Activated CD4-positive, alpha-beta T cell treated with anti-CD3 and anti-CD28 coated beads, Interleukin-2, amount 50 U/mL, for 4 hours (primary cell): ENCODE measurements at places on chromosomes 12 and 14.
A peak's percentile ranks its signal among the peaks of the same experiment; 100 is the strongest.

GRCh38 chr14:63564318-63564717 lies 21.1 kb upstream of the PPP2R5E start:
- no peak for DNase-seq

GRCh38 chr14:99946652-99947489 lies 118.4 kb upstream of the EVL start:
- peak; percentile 46 for DNase-seq

- DNase-seq = no peak
Observed at GRCh38 chr12:110344657-110345056, 58.9 kb downstream of the ANAPC7 start.

DNA sequence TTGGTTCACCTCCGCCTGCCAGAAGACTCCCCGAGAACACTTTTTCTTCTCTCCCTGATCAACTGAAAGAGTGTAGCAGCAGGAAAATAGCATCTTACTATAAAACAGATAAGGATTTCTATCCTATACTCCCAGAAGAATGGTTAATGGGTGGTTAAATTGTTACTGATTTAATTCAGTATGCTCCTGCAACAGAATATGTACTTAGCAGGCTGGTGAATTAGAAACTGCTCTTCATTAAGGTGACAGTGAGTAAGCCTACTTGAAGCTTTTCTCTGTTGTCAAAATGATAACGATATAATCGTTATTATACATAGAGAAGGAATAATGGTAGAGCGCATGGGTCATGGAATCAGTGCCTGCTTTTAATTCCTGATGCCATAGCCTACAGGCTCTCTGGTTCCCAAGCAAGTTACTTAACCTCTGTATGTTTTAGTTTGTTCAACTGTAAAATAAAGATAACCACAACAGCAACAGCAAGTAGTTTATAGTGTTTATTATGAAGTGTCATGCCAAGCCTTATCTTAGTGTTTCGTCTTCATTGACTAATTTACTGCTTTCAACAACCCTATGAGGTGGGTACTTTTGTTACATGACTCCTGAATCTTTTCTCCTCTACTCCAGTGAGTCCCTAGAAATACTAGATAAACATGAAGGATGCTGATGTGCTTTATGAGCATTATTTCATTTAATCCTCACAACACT lies 392.6 kb downstream of the CCDC91 start:
- DNase-seq = no peak

DNA sequence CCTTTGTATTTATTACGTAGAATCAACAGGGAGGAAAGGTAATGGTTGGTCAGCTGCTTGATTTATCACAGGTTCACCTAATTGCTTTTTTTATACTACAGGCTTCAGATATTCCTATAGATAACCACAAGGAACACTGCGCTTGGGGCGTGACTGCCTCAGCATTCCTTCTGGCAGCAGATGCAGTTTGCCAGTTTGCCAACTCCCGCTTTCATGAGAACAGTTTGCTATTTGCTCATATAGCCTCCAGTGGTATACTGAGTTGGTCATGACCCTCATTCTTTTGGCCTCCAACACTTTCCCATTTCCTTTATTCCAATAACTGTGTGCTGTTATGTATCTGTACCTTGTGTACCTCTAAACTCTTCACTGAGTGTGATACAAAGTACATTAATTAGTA lies 38.6 kb upstream of the ACSM4 start:
- DNase-seq = no peak

DNA sequence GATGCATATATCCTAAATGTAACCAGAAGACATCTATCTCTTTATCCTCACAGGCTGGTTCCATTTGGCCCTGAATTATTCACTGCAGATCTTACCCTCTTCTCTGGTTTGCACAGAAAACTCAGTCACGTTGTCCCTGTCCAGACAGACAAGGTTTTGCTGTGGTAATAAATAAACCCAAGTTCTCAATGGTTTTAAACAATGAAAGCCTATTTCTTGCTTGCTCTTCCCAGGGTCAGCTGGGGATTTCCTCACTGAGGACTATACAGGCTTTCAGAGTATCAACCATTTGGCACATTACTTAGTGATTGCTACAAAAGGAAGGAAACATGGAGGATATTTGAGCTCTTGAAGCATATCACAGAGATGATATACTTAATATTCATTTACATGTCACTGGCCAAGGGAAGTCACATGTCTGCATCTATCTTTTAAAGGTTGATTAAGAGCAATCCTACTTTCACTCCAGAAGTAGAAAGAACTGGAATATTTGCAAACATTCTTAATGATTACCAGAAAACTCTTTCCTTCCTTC lies 24.4 kb upstream of the E2F7 start:
- no peak for DNase-seq

DNA sequence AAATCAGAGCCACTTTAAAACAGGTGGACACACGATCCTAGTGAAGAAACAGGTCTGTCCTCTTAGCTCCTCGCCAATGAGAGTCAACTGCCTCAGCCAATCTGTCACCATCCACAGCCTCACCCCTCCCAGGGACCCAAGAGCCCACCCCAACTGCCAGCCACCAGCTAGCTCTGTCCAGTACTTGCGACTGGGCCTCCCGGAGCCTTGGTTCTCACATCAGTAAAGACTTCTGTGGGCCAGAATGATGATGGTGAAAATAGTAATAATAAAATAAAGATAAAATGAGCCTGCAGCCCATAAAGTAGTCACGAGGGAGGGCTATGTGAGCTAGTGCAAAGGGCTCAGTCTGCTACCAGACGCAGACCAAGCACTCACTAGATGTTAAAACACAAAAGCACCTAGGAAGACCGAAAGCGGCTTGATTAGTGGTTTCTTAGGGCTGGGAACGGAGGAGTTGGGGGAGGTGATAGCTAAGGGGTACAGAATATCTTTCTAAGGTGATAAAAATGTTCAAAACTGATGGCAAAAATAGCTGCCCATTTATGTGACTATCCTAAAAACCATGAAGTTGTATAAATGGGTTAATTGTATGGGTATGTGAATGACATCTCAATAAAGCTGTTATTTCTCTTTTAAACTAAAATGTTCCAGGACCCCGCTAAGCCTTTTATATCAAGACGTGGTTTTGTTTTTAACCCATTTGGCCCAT lies 39.8 kb downstream of the ACTN1 start:
- DNase-seq = no peak

DNA sequence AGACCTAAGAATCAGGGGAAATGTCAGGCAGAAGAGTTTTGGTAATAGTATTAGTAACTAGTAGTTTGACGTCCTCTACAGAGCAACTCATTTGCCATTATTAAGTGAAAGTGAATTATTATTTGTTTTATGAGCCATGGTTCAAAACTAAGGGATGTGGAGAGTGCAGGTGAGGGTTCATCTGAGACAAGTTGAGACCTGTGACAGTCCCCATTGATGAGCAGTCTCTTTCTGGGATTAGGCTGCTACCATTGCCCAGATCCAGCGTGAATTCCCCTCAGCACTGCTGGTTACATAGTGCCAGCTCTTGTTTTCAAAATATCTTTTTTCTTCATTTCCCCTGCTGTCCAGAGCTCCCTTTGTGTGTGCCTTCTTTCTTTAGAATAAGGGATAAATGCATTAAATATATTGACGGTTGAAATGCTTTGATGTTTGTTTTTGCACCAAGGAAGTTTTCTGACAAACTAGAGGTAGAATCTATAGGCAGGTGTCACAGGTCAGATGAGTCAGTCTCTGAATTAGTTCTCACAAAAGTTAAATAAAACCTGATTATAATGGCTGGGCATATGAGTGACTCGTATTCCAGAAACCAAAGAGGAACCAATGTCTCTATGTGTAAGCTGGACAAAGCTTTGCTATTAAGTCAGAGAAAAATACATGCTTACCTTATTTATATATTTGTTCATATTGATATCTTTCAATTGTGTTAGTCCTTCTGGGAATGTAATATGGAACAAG lies 381.4 kb downstream of the TMEM117 start:
- DNase-seq = no peak

DNA sequence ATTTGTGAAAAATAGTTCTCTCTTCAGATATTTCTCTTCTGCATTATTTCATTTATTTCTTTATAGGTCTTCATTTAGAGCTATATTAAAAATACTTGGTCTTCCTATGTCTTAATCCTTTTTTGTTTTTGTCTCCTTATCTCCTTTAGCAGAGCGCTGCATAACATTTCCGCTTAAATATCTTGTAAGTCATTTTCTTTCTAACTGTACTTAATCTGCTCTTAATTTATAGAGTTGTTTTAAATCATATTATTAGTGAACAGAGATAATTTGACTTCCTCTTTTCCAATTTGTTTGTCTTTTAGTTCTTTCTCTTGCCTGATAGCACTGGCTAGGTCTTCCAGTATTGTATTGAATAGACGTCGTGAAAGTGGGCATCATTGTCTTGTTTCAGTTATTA lies 18.0 kb downstream of the LUM start:
- DNase-seq = no peak
